Dermis blood vessel endothelial cell (primary cell): ENCODE measurements at places on chromosomes 3 and 15. TPM values are rescaled to one million over a fixed set of nuclear protein-coding genes. Genes with fewer than 3 reads are reported as not detected.

DNA sequence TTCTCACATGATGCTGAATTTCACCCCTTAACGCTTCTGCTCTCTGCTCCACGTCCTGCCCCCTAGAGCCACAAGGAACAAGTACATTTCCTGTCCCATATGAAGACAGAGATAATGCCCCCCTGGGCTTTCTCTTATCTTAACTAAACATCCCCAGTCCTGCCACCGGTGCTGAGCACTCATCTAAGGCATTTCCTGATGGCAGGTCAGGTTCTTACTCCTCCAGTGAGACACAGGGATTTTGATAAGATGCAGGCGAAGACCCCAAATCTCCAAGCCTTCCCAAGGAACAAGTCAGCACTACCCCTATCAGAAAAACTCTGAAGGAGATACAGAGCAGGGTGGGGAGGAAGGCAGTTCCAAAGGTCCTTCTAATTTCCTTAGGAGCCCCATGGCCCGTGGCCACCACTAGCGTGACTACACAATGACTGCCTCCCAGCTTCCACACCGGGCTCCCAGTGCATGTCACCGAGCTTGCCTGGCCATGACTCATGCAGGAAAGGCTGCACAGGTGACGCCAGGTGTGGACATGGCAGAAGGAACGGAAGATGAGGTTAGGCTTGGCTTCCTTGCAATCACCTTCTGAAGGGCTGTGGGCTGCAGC is 152.9 kb downstream of the XXYLT1 start:
- DNase-seq, result peak; percentile 78

GRCh38 chr3:4980229-4981203 is 1.3 kb downstream of the BHLHE40 start:
- DNase-seq, result peak; percentile 94

Gene CFAP91
- total RNA-seq, result 0.14 and 0.34 TPM in 2 replicates

DNA sequence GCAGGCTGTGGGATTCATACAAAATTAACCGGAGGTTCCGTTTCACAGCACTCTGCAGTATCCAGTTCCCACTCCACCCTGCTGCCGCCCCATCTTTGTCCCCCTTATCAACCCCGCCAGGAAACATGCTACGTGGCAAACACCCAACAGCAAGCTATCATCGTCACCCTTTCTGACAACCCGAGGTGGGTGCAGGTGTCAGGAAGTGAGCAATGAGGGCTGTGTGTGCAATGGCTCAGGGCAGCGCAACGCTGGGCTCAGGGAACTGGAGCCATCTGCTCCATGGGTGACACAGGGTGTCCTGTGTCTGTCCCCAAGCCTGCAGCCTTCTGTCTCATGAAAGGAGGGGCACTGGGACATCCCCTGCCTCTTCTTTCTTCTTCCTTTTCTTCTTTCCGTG is 60.9 kb downstream of the ATP2B2 start:
- DNase-seq, result no peak

Gene ABI3BP
- 9.5 and 32.0 TPM in 2 replicates for total RNA-seq

Gene SLC24A5
- not detected in 2 replicates for total RNA-seq

GRCh38 chr3:12532182-12532581 is 13.1 kb downstream of the MKRN2OS start:
- no peak for DNase-seq

Gene PLOD2
- 124 and 201 TPM in 2 replicates for total RNA-seq

- no peak for DNase-seq
These were observed 3.3 kb upstream of the GMNC start for GRCh38 chr3:190865828-190866227.

DNA sequence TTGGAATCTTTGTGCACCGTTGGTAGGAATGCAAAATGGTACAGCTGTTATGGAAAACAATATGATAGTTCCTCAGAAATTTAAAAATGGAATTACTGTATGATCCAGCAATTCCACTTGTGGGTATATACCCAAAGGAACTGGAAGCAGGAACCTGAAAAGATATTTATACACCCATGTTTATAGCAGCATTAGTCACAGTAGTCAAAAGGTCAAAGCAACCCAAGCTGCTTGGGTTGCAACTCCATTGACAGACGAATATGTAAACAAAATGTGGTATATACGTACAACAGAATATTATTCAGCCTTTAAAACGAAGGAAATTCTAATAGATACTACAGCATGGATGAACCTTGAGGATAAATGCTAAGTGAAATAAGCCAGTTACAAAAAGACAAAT is 35.0 kb upstream of the CAPN3 start:
- DNase-seq, result peak; percentile 30

Gene LRRIQ4
- total RNA-seq, result not detected in 2 replicates

Gene ADAMTS17
- 0.17 and 0.33 TPM in 2 replicates for total RNA-seq

Gene NKTR
- total RNA-seq, result 61.7 and 133 TPM in 2 replicates

Gene SNURF
- 5.0 and 7.5 TPM in 2 replicates for total RNA-seq

- DNase-seq, result peak; percentile 49
These were observed 6.3 kb upstream of the GTPBP8 start for GRCh38 chr3:112984485-112984884.

Gene SIN3A
- 32.0 and 40.8 TPM in 2 replicates for total RNA-seq

DNA sequence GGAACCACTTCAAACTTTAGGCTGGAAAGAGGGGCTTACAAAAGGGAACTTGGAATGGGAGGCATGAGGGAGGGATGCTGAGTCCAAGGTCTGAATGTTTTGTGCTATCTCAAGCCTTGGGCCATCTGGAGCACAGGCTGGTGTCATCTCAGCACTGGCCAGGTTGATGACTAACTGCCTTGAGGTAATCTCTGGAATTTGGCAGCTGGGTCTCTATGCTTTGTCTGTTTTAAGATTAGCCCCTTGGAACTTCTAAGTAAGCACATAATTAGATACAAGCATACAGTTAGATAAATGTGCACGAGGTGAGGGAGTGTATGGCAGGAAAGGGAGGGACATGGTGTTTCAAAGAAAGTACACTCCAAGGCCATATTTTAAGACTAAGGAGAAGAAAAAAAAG is 252.4 kb upstream of the CCDC54 start:
- no peak for DNase-seq

DNA sequence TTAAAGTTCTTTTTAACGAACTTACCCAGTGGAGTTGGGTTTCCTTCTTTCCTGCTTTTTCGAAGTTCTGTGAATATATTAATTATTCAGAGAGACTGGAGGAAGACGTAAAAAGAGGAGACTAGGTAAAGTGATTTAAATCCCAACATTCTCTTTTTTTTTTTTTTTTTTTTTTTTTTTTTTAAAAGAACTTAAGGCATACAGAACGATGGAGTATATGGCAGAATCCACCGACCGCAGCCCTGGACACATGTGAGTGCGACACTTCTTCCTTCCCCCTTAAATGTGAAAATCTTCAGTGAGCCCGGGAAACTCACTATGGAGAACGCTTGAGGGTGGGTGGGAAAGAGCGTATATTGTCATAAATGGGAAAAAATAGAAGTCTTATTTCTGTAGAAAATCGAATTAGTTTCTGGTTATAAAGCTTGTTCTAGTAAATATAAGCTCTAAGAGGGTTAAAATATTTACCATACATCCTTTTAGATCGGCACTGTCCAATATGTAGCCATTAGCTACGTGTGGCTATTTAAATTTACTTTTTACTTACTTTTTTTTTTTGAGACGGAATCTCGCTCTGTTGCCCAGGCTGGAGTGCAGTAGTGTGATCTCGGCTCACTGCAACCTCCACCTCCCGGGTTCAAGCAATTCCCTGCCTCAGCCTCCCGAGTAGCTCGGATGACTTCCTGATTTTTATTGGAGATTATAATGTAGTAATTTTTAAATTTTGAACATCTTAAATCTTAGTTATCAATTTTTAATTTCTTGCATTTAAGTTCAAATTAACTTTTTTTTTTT is 892 bp downstream of the NMD3 start:
- DNase-seq, result peak; percentile 56

DNA sequence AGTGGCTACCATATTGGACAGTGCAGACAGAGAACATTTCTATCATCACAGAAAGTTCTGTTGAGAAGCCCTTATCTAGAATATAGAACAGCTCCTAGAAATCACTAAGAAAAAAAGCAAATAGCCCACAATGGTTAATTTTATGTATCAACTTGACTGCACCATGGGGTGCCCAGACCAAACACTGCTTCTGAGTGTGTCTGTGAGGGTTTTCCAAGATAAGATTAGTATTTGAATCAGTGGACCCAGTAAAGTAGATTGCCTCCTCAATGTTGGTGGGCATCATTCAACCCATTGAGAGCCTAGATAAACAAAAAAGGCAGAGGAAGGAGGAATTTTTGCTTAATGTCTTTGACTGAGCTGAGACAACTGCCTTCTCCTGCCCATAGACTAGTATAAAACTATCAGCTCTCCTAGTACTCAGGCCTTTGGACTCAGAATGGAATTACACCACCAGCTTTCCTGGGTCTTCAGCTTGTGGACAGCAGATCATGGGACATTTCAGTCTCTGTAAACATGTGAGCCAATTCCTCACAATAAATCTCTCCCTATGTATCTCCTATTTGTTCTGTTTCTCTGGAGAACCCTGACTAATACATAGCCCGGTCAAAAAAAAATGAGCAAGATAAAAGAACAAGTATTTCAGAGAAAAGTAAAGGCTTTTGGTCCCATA is 55.9 kb upstream of the OXTR start:
- DNase-seq, result no peak

Gene SLTM
- total RNA-seq, result 81.7 and 84.6 TPM in 2 replicates

Gene CEMIP
- 0.51 and 0.85 TPM in 2 replicates for total RNA-seq

DNA sequence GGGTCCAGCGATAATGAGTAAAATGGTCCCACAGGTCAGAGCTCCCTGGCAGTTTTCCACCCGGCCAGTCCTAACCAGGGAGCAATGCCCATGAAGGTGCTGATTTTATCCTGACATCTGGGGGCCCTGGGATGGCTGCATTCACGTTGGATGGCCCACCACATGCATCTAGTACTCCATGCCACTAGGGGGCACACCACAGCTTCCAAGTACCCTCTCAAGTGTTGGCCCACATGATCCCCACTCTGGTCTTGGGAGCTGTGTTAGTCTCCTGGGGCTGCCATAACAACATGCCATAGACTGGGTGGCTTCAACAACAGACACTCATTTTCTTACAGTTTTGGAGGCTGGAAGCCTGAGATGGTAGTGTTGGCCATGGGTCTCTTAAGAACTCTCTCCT is 225.5 kb downstream of the SLCO3A1 start:
- peak; percentile 5 for DNase-seq

GRCh38 chr15:57377478-57377847 is 1.2 kb downstream of the CGNL1 start:
- peak; percentile 25 for DNase-seq

DNA sequence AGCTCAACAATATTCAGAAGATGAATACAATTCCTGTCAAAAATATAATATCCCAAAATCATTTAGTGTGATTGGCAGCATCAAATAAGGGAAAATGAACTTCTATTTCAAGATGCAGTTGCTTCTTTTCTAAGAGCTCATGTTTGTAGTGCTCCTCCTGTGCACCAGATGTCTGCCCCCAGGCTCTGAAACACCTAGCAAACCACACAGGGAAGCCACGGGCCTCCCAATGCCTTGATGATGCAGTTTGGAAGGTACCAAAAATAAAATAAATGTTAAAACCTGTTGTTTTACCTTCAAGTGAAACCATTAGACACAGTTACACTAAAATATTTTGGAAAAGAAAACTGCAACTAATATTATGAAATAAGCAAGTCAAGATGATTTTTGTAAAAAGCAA is 22.2 kb downstream of the CFAP20DC start:
- DNase-seq, result no peak

- DNase-seq, result no peak
These were observed 17.4 kb downstream of the FAN1 start for GRCh38 chr15:30921106-30921505.

DNA sequence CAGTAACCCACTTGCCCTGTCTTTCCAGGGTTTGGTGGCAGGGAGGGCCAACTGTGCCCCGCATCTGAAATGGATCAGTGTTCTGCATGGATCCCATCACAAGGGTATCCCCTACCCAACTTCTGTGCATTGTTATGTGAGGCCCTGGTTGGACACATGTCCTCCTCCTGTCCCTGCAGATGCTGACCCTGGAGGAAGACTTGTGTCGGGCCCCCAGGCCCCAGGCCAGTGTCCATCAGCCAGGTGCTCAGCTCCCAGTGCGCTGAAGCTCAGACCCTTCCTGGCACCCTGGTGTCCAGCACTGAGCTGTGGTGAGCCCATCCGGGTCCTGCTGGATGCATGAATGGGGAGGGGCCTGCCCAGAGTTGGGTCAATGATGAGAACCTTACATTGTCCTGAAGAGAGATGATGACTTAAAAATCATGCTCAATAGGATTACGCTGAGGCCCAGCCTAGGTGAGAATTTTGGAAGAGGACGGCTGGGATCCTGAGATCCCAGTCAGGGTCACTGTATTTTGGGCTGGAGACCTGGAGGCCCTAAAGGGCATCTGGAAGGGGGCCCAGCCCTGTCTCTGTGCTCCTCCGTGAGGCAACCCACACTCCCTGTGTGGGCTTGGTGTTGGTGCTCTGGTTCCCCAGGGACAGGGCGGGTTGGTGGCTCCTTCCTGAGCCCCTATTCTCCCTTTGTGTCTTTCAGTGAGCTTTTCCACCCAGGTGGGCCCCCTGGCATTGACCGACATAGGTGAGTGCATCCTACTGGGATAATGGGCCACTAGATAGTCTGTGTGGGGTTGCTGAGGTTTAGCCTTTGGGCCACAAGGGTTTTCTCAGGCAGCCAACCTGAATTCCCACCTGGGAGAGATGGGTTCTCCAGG is 199.1 kb downstream of the UBE3A start:
- DNase-seq, result no peak

DNA sequence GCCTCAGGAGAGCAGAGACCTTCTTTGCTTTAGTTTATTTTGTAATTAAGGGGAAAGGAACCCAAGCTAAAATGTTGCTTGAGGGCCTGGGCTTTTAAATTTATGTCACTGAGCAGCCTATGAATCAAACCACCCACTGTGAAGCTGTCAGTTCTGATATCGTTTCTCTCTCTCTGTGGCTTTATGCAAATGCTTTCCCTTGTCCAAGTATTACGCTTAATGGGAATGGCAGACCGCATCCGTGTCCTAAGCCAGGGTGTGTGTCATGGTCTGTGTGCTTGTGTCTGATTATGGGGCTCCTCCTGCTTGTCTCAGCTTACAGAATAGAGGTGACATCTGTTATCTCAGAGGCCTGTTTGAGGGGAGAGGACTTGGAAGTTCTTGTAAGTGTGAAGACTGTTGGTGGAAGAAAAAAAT is 82.4 kb downstream of the EBLN2 start:
- no peak for DNase-seq

GRCh38 chr15:57235873-57236272 is 140.4 kb upstream of the CGNL1 start:
- peak; percentile 54 for DNase-seq
